ENCODE measurements at places on chromosomes 1 and 21.

- no peak for DNase-seq
These were observed 9.0 kb downstream of the PPP1R12B start for GRCh38 chr1:202357506-202357905.

DNA sequence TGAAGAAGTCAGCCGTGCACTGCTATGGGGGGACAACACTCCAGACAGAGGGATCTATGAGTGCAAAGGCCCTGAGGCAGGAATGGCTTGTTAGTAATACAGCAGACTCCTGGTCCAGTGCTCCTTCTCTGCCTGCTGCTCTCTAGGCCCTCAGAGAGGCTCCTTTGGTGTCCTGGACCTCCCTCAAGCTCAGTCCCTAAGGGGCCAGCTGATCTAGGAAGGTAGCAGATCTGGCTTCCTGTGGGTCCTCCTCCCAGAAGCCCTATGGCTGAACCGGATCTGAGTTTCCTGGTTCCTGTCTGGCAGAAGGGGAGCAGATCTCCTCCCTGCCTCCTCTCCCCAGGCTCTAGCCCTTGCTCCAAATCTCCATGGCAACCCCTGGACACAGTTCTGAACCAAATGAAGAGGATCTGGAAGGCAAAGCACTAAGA lies at the start of gene LDLRAD2:
LDLRAD2 (plus strand) TSS at position 391 of the 431 bp plus-strand sequence. CDS start 187 bp downstream, outside the sequence.
- peak; percentile 57 for DNase-seq

- peak; percentile 56 for DNase-seq
These were observed 118.3 kb upstream of the FGGY start for GRCh38 chr1:59178339-59179187.

DNA sequence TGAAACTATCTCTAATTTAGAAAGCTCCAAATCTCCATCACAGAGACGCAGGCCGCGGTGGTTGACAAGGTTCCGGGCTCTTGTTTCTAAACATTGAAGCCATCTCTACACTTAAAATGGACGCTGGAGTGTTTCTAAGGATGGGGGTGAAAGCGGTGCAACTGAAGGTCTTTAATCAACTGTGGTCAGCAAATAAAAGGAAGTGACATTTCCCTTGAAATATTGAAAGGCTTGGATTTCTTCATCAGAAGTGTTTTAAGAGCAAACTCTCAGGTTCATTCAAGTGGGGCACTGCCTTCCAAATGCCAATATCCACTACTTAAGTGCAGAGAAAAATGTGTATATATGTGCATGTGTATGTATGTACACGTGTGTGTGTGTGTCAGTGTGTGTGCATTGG lies 117.3 kb downstream of the KAZN start:
- DNase-seq: no peak

- DNase-seq: no peak
These were observed 14.0 kb downstream of the AK2 start for GRCh38 chr1:33022650-33023200.

- DNase-seq: no peak
These were observed 151.0 kb upstream of the KCNJ6 start for GRCh38 chr21:38067086-38067739.

GRCh38 chr21:26060335-26061115 lies 110.0 kb downstream of the APP start:
- no peak for DNase-seq

DNA sequence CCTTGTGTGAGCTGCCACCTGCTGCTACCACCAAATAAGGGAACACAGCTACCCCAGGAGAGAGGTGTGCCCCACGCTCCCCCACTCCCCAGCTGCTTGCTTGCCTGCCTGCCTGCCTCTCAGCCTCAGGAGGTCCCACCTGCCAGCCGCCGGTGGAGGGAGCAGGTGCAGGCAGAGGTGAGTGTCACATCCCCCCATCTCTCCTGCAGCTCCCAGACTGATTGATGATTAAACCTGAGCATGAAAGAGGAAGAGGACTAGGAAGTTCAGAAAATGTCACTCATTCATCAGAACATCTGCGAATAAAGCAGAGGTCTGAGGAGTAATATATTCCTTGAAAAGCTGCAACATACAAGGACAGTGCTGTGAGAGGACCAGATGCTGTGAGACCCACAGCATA lies 58.6 kb upstream of the HIVEP3 start:
- DNase-seq: no peak

- DNase-seq: peak; percentile 71
These were observed 85.2 kb downstream of the TBX19 start for GRCh38 chr1:168365719-168366479.

- DNase-seq: no peak
These were observed 87.3 kb downstream of the USP24 start for GRCh38 chr1:55127827-55128343.

DNA sequence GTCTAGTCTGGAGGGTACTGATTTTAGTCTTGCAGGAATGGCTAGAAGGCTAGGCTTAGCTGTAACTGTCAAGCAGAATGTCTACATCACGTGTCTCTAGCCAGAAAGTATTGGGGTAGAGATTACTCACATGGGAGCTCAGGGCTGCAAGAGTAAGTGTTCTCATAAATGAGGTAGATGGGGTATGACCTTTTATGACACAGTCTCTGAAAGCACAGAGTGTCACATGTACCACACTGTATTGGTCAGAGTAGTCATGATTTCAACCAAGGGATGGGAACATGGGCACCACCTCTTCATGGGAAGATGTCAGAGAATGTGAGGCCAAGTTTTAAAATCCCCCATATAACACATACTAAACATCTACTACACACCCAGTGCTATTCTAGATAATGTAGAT lies 2.9 kb downstream of the FYB2 start:
- DNase-seq: no peak

GRCh38 chr1:241888232-241888631 lies 40.2 kb downstream of the EXO1 start:
- DNase-seq: no peak

GRCh38 chr1:88221411-88221810 lies 462.7 kb upstream of the PKN2 start:
- DNase-seq: no peak

DNA sequence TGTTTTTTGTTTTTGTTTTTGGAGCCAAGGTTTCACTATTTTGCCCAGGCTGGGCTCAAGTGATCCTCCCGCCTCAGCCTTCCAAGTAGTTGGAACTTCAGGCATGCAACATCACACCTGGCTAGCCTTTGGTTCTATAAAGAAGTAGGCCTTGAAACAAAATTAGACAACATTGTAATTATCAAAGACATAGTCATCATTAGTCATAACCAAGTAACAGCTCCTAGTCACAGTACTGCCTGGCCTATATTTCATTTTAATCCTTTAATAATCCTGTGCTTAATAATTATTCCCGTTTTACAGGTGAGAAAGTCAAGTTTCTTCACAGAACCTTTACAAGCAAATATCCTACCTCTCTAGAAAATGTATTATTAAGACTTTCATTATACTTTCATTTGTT lies 52.3 kb upstream of the TBX15 start:
- no peak for DNase-seq

- DNase-seq: peak; percentile 91
These were observed 18.4 kb downstream of the MTHFR start for GRCh38 chr1:11787251-11787803.

- peak; percentile 56 for DNase-seq
These were observed 10.5 kb downstream of the LGR6 start for GRCh38 chr1:202204065-202204464.

Data from mesendoderm (in vitro differentiated cells).